T-helper 22 cell (primary cell): ENCODE measurements at places on chromosomes 5 and 9.

DNA sequence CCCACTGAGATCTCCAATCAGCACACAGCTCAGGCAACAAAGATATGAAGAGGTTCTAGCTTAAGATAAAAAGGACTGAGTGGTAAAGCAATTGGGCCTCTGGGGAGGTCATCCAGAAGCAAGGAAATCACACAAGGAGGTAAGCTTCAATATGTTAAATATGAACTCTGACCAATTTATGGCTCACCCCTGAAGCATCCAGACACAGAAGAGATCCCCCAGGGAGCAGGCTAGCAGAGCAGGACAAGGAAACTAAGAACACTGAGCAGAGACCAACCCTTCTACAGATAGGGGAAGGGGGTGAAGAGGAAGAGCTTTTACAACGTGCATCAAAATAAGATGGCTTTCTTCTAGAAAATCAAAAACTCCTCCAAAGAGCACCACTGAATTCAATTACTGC is 616.2 kb downstream of the DNAH5 start:
- DNase-seq: no peak

DNA sequence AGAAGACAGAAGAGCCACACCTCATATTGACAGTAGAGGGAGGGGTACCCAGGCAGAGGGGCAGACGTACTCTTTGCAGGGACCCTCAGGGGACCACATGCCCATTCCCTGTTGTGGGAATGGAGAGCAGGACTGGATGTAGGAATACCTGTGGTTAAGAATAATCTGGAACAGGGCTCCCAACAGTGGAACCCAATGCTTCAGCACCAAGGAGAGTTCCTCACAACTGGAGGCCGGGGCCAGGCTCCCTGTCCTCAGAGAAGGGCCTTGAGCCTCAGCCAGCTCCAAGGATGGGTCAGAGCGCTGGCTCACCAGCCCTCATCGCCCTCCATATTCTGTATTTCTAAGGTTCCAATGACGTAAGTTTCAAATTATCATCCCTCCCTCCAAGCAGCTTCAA is 7.4 kb upstream of the SHC3 start:
- DNase-seq: no peak

DNA sequence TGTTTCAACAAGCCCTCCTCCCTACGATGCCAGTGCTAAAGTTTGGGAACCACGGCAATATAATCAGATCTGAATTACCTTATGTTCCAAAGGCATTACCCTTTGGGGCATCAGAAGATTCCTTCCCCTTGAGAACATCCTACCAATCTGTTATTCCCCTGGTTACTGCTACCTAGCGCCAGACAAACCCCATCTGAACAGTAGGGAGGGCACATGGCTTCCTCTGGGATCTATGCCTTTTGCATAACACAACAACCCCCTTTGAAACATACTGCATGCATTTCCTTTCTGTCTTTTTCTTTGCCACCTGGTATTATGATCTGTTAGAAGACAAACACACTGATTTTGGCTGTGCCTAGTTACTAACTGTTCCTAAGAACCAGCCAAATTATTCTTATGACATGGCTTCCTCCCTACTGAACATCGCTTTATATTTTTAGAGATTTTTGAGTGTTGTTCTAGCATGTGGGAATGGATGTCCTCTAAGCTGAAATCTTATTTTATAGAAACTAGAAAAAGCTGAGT is 103.9 kb upstream of the DAPK1 start:
- DNase-seq: no peak

DNA sequence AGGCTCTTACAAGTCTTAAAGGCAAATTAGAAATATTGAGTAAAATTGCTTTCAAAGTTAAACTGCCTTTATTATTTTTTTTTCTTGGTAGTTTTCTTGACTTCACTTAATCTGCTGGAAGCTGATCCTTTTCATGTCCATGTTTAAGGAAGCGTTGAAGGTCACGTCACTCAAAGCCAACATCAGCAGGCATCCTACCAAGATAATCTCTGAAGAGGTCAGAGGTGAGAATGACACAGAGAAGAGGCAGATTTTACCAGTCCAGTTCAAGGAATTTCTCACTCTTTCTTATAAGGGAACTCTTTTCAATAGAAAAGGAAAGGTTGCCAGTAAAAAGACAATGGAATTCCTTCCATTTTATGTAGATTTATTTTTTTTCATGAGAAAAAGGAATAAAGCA is 259.8 kb downstream of the ANXA1 start:
- no peak for DNase-seq

- DNase-seq: peak; percentile 15
These were observed 754 bp downstream of the VDAC1 start for GRCh38 chr5:134003817-134004625.
